ENCODE measurements at places on chromosomes 11 and 22.

DNA sequence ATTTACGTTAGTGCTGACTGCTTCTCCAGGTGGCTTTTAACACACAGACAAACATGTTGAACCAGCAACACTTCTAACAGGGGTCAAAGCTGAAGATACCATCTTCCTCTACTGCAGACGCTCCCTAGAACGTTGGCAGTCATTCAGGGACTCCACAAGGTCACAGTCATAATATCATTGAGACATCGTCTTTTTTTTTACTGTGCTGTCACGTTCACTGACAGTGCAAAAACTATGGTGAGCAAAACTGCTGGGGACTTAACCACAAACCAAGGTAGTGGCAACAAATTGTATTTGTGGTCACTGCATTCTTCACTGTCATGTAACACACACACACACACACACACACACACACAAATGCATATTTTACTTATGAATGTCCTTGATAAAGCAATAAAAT is 244.9 kb downstream of the CASP12 start:
- DNase-seq, result no peak

DNA sequence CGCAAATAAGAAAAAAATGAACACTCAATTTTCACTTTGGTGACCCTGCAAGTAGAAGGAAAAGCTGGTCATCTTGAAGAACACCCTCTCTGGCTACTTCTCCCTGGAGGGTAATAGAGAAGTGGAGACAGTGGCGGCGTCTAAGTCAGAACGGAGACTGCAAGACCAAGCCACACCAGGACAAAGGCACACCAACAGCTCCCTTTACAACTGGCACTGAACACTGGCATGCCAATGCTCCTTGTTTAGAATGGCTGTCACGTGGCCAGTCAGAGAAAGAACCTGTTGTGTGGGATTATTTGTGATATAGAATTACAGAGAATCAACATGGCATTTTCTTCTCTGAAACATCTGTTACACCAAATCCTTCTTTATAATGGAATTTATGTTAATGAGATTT is 61.3 kb upstream of the YPEL1 start:
- no peak for DNase-seq

DNA sequence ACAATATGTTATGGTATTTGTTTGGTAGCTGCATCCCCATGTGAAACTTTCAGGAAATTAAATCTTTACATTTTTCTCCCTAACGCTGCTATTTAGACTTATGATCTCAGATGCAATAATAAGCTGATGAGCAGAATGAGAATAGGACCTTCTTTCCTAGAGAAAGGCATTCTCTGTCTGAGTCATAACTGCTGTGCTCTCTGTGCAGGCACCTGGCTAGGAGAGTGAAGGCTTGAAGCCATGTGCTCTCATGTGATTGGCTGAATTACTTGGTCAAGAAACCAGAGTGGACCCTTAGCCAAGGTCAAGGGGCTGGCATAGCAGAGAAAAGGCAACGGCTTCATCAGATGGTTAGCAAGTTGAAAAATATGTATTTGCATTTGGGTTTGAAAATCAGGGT is 185.0 kb downstream of the ADAMTS15 start:
- no peak for DNase-seq

DNA sequence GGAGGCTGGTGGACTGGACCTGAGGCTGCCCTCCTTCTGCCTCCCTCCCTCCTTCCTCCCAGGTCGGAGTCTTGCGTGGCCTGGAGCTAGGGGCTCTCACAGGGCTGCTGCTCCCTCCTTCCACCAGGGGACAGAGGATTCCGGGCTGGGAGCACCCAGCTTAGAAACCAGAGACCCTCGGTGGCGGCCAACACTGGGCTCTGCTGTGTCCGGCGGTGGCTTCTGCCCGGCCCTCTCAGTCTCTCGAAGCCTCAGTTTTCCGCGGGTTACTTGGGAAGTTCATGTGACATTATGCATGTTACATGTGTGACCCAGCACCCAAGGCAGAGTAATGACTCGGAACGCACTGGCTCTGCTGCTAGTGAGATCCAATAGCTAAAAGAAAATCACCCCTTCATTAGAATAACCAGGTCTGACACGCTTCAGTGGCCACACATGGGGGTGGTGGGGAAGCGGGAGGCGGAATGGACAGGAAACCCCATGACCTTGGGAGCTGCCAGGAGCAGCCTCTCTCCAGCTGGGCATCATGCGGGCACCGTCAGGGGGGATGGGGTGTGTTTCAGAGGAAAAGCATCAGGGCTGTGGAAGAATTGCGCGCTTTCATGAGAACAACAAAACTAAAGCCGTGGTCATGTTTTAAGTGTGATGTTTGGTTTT is 5.9 kb upstream of the MRGPRG start:
- no peak for DNase-seq

- DNase-seq, result no peak
Measured at GRCh38 chr11:9145283-9145682, 53.9 kb upstream of the SCUBE2 start.

GRCh38 chr11:12205330-12205729 is 94.9 kb downstream of the MICAL2 start:
- no peak for DNase-seq
